SK-N-MC (cell line): ENCODE measurements at places on chromosomes 4 and X.

DNA sequence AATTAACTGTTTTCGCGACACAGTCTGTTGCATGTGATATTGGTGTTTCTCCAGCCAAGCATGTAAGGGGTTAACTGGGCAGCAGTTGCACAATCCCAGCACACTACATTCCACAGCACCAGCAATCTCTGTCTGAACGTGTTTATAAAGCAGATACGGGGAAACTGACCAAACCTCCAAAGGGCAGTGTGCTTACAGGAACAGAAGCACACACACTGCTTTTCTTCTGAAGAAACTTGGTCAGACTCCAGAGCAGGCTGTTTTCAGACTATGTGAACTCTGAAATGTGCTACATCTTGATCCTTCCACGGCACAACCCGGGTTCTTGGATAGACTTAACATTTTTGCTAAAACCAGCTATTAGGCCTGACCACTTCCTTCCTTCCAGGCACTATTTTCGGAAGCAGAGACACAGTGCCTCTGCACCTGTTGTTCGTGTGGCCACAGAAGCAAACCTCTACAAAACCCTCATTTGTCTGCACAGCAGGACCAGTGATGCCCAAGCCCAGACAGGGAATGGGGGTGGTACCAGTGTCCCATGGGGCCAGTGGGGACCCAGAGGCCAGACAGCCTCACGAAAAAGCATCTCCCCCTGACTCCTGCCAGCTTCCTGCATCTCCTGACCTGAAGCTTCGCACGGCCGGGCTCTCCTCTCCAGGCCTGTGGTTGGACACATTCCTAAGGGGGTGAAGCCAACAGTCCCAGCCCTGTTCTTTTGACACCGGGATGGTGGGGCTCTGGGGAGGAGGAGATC, 90.1 kb downstream of the IRF2 start:
- DNase-seq, result no peak

GRCh38 chr4:94806376-94806775, 48.6 kb downstream of the BMPR1B start:
- no peak for DNase-seq

GRCh38 chr4:140382732-140383131, 9.3 kb downstream of the SCOC start:
- no peak for DNase-seq

GRCh38 chr4:111492496-111492895, 652.8 kb upstream of the FAM241A start:
- DNase-seq, result no peak

DNA sequence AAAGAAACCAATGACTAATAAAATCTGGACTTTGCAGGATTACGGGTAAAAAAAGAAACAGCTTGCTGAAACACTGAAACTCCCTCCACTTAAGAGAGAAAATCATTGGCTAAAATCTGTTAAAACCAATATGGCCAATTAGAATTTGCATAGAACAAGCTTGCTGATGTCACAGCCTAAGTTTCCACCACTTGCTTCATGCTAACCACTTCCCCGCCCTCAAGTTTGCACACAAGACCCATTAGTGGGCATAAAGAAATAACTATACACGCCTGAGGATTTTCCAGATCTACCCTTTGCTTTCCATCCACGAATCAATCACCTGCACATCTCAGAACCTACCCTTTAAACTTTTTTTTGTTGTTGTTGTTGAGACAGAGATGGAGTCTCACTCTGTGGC, 42.7 kb upstream of the PHEX start:
- DNase-seq, result no peak

- DNase-seq, result no peak
Measured at GRCh38 chrX:136047969-136048368, 62.7 kb downstream of the SLC9A6 start.
